ENCODE measurements at places on chromosomes 6 and 20.

DNA sequence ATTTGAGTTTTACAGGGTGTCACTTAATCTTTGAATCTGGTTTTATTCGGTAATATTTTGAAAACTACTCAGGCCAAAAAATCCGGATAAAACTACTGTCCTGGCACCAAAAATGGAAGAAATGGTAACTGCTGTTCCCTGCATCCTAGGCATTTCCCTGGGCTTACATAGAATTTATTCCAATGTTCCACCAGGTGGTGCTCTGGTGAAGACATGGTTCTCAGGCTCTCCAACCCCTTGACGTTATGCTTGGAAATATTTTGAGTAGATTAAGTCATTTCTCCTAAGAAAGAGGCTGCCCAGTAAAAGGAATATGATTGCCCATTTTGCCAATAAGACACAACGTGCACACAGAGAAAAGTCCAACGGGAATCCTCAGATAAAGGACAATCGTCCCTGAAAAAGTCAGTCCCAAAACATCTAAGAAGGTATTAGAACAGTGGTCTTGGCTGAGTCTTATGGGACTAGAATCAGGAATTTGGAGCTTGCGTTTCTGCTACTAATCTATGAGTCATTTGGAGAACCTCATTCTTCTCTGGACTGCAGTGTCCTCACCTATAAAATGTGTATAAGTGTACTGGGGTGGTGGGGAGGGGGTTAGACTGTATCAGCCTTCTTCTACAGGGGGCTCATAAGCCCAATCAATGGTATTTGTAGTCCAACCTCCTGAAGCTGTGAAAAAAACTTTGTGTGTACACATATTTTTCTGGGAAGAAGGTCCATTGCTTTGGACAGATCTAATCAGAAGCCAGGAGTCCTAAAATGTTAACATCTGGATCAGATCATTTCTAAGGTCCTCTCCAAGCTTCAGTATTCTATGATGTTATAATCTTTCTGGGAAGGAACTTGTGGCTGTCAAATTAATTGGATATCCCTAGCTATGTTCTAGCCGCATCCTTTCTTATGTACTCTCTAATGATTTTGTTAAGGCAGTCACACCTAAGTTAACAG, 131.0 kb upstream of the BMP2 start:
- peak; percentile 74 for DNase-seq

- DNase-seq: peak; percentile 9
These were observed 274.9 kb downstream of the UTRN start for GRCh38 chr6:144559865-144560593.

DNA sequence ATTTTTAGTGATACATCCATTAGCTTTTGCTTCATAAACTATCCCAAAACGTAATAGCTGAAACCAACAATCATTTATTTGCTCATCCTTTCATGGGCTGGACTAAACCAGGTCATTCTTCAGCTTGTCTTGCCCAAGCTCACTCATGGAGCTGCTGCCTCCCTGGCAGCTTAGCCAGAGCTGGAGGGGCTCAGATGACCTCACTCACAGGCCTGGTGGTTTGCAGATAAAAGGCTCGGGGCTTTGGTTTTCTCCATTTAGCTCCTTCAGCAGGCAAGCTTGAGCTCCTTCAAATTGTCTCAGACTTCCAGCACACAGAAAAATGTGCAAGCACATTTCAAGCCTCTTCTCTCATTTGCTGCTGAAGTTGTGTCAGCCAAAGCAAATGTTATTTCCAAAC, 139.1 kb downstream of the BTBD3 start:
- DNase-seq: no peak

DNA sequence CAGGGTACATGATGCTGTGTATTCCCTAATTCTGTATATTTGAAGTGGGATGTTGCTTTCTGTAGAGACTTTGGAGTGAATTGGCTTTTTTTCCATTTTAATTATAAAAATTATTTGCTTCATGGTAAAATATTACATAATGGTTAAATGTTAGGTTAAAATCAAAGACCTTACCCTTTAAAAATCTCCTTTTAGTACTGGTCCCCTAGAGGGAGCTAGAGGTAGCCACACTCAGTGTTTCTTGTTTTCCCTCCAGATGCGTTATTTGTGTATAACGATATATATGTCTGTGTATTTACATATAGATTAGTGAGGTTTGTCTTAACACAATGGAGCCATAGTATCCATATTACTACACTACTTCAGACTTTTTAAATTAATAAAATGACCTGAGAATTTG, 146.7 kb downstream of the PLCB4 start:
- no peak for DNase-seq

DNA sequence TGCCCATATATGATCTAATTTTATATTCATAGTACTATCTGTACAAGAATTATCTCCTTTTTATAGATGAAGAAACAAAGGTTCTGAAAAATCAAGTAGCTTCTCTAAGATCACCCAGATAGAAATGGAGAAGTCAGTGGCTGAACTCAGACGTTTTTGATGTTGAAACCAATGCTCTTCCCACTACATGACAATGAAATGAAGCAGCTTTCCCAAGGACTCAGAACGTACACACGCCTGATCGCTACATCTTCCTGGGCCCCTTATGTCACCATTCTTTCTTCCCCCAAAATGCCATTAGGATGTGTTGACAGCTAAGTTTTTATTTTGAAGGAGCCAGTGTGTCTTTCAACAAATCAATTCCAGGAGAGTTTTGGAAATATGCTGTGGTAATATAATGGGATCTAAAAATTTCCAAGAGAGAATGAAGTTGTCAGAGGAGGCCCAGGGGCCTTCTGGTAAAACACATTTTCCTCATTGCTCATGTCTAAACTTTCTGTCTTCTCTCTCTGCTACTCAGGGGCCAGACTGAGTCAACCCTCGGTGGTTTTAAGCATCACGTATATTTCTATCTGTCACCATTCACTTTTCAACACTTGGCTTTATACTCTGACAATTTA, 98.1 kb upstream of the COL21A1 start:
- no peak for DNase-seq

GRCh38 chr20:48295445-48295903, 510.2 kb upstream of the SULF2 start:
- peak; percentile 69 for DNase-seq

DNA sequence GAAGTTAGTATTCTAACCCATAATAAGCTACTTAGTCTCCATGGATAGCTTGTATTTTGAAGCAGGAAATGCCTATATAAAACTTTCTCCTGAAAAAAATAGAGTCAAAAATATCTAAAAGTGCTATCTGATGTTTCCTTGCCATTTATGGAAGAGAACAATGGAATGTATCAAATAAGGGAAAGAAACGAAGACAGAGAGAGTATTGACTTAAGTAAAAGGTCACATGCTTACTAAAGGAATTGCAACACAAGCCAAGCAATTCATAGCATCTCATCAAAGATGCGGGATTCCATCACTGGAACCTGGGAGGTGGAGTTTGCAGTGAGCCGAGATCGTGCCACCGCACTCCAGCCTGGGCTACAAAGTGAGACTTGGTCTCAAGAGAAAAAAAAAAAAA, 112.9 kb upstream of the DTNBP1 start:
- peak; percentile 82 for DNase-seq

- no peak for DNase-seq
These were observed 36.6 kb upstream of the HIVEP1 start for GRCh38 chr6:11975353-11975977.

DNA sequence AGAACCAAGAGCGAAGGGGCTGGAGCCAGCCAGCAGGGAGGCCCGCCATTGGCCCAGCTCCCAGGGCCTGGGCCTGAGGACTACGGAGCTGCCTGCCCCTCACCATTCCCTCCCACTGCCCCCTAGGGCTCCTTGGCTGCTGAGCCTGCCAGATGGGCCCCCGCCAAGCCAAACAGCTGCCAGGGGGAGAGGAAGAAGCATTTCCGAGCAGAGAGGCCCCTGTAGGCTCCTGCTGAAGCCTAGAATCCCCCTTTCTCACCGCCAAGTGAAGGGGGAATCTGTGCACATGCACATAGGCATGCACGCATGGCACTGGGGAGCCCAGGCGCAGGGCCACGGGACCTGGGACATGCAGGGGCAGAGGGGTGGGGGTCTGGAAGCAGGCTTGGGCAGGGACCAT, 28.5 kb upstream of the MRPS18A start:
- no peak for DNase-seq

GRCh38 chr20:44125332-44126127, 61.5 kb downstream of the JPH2 start:
- no peak for DNase-seq

DNA sequence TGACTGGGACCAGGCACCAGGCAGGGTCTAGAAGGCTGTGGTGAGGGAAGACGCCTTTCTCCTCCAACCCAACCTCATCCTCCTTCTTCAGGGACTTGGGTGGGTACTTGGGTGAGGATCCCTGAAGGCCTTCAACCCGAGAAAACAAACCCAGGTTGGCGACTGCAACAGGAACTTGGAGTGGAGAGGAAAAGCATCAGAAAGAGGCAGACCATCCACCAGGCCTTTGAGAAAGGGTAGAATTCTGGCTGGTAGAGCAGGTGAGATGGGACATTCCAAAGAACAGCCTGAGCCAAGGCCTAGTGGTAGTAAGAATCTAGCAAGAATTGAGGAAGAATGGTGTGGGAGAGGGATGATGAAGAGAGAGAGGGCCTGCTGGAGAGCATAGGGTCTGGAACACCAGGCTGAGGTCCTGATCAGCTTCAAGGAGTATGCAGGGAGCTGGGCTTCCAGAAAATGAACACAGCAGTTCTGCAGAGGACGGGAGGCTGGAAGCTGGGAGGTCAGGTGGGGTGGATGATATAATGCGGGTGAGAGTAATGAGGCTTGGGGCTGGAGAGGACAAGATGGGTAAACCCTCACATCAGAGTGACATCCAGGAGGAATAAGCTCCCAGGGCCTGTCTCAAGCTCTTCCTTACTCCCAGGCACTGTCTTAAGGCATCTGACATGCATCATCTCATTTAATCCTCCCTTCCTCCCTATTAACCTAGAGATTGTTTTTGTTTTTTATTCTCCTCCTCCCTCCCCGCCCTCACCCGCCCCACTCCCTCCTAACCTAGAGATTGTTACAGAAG, 45.2 kb upstream of the TTPAL start:
- DNase-seq: no peak

- DNase-seq: peak; percentile 28
These were observed 241 bp upstream of the CFAP206 start for GRCh38 chr6:87407561-87407900.
